ENCODE measurements at places on chromosomes 12 and 14.

GRCh38 chr12:50569321-50569720 lies 64.5 kb downstream of the DIP2B start:
- no peak for DNase-seq

GRCh38 chr12:108214486-108214885 lies 85.4 kb downstream of the WSCD2 start:
- DNase-seq, result peak; percentile 2

GRCh38 chr14:21436567-21437062 lies 19.3 kb downstream of the CHD8 start:
- DNase-seq, result no peak

GRCh38 chr12:120470150-120470784 lies 719 bp upstream of the SRSF9 start:
- DNase-seq, result no peak

DNA sequence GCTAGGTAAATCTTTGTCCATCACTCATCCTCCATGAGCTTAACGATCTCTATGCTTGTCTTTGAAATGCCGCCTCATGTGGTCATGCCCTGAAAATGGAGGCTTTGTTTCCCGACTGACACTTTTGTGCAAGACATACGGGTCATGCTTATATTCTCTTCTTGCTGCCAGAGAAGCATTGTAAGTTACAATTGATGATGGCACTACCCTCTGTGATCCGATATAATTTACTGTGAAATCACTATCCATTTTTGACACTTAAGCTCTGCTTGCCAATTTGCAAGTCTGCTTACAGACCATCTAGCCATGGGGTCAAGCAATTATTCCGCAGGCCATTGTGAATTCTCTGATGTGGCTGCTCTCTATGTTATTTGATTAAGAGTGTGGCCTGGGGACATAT lies 650.0 kb downstream of the FLRT2 start:
- DNase-seq, result no peak

- DNase-seq, result no peak
Measured at GRCh38 chr12:116922194-116922897, 11.6 kb downstream of the FBXW8 start.

All from stimulated activated CD4-positive, alpha-beta T cell treated with anti-CD3 and anti-CD28 coated beads, Interleukin-12 subunit alpha, Interleukin-12 subunit beta, amount 100 ng/mL, for 4 hours (primary cell).